ENCODE measurements at places on chromosomes 16 and 17.

DNA sequence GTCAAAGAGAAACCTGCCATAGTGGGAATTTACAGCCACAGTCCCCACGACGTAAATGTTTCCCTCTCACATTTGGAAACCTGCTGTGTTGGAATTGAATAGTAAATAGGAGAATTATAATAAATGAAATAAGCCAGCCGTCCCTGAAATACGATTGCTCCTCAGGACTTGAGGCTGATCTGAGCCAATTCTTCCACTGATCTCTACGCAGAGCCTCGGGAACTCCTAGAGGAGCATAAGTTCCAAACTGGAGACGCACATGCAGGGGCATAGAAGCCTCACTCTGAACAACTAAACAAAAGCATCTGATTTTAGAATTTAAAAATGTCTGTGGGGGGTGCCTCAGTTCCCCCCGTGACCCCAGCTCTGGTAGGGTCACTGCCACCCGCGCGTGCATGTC lies 10.2 kb upstream of the TEX19 start:
- no peak for DNase-seq

GRCh38 chr17:50676065-50676975 lies 31.4 kb downstream of the ANKRD40 start:
- DNase-seq = no peak

GRCh38 chr17:2230877-2231276 lies 72.7 kb downstream of the SMG6 start:
- DNase-seq = no peak

DNA sequence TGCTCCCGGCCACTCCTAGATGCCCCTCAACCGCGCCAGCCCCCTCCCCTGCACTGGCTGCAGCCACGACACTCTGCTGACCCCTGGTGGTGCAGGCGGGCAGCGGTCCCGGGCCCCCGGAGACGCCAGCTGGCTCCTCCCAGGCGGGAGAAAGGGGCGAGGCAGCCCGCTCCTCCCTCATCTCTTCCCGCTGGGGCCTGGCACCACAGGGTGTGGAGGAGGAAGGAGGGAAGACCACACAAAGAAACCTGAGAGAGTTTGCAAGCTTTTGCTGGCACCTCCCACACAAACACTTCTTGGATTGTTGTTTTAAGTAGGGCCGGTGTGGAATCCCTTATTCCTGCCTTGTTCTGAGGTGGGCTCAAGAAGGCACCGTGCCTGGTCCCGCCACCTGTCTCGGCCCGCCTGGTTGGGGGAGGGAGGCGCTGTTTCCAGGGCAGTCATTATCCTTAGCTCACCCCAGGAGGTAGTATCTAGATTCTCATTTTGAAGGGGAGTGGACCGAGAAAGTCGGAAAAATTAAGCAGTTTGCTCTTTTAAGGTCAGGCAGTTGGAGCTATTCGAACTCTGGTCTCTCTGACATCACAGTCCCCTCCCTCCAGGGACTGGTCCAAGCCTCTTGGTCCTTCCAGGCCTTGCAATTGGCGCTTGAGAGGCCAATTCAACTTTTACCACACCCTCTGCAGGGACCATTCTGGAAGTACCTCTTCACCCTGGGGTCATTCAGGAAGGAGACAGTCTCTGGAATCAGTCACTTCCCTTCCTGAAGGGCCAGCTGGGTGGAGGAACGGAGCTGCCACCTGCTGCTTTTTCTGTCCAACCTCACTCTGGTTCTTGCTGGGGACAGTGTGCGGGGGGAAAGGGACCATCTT lies 959 bp upstream of the ANKRD13B start:
- DNase-seq = peak; percentile 71

DNA sequence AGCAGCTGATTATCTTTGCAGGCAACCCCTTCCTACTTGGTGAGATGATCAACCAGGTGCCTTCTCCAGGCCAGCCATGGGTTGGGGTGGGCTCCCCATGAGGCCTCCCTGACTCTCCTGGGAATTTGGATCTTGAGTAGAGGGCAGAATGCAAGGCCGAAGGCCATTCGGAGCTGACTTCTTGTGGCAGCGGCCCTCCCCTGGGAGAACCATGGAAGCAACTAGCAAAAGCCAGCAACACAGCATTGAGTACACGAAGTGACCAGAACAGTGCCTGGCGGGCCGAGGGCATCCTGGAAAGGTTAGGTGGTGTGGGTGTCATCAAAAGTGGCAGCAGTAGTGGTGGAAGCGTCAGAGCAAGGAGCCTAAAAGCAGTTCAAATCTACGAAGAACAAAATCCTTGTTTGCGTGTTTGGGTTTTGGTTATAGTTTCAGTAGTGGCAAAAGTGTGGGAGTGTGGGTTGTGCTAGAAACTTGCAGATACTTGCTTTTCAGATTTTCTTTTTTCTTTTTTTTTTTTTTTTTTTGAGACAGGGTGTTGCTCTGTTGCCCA lies 2.0 kb upstream of the ALDH3A1 start:
- no peak for DNase-seq

GRCh38 chr17:77772899-77773358 lies 185.6 kb upstream of the TNRC6C start:
- no peak for DNase-seq

- peak; percentile 15 for DNase-seq
These were observed 13.7 kb upstream of the LGALS3BP start for GRCh38 chr17:78993241-78993956.

GRCh38 chr16:73106329-73107034 lies 58.6 kb upstream of the ZFHX3 start:
- no peak for DNase-seq

- no peak for DNase-seq
These were observed 1.8 kb upstream of the PLSCR3 start for GRCh38 chr17:7396147-7396546.

- no peak for DNase-seq
These were observed 2.9 kb downstream of the ZNF750 start for GRCh38 chr17:82836823-82837357.

DNA sequence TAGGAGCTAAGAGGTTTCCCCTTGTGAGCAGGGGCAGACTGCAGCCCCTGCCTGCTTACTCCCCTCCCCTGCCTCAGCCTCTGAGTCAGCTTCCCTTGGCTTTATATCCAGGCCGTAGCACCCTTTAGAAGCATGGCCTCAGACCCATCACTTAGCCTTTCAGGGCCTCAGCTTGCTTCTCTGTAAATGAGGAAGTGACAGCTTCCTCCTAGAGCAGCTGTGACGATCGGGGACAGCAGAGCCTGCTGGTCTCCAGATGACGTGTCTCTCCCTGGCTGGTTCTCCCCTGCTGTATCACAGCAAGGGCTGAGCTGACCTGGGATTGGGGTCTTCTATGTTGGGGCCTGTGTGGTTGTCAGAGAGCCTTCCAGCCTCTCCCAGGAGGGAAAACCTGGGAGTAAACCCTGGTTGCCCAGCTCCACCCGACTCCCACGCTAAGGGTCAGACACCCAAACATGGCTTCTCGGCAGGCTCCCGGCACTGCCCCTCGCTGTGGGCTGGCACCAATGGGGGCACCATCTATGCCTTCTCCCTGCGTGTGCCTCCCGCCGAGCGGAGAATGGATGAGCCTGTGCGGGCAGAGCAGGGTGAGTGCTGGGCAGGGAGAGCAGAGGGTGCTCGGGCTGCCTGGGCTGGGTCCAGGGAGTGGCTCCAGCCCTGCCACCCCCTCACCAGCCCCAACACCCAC lies 16.3 kb upstream of the MYO15B start:
- no peak for DNase-seq

GRCh38 chr16:27239906-27240655 lies 28.5 kb downstream of the NSMCE1 start:
- DNase-seq = no peak

DNA sequence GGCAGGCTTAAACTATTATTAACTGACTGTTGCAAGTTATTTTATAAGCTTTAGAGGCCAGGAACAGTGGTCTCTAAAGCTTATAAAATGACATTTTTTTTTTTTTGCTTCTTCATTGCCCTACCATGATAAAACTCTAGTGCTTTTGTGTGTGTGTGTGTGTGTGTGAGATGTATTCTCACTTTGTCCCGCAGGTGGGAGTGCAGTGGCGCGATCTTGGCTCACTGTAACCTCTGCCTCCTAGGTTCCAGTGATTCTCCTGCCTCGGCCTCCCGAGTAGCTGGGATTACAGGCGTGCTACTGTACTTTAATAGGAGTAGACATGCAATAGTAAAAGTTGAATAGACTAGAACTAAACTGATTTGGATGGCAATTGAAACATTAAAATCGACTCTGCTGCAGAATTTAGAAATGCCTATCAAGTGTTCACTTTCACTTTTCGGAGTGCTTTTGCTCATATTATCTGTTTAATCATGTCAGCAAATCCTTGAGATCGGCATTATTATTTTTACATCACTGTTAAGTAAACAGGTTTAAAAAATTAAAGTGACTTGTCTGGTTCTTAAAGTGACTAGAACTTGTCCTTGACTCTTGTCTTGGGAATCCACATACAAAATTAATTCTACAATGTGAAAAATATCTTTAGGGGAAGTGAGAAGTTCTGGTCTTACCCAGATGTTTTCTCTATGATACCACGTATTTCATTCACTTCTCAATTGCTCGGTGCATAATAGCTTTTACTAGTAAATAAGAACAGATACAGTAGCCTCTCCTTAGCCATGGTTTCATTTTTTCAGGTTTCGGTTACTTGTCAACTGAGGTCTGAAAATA lies 8.4 kb upstream of the PCTP start:
- DNase-seq = no peak

DNA sequence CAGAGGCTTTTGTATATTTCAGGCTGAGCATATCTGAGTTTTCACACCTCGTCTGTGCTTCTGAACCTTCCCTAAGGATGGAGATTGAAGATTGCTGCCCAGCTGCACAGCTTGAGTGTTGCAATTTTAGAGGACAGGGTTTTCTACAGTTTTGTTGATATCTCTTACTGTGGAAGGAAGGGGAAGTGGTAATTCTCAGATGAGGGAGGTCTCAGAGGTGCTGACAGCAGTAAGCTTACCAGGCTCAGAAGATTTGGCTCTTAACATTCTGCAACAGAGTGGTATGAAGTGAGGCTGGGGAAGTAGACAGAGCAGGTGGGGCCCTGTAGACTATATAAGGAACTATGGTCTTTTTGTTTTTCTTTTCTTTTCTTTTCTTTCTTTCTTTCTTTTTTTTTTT lies 45.8 kb upstream of the ARHGAP17 start:
- no peak for DNase-seq

DNA sequence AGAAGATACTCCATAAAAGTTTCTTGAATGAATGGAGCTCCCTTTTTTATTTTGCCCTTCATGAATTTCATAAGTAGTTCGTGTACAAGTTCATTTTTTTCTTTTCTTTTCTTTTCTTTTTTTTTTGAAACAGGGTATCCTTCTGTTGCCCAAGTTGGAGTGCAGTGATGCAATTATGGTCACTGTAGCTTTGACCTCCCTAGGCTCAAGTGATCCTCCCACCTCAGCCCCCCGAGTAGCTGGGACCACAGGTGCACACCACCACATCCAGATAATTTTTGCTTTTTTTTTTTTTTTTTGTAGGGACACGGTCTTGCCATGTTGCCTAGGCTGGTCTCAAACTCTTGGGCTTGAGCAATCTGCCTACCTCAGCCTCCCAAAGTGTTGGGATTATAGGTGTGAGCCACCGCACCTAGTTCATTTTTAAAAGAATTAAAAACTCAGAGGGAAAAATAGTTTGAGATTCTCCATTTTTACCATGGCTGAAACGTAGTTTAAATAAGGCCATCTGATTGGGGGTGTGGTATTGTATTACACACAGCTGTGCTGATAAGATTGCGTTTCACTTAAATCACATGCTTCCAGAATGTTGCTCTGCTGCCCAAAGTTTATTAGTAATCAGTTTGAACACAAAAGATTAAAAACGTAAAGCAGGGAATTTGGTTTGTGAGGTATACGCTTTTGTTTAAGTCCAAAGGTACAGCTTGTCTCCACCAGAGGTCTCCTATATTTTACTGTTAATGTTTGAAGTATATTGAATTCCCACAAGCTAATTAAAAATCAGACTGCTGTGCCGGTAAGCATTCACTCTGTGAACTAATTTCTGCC lies 154.1 kb downstream of the SOCS1 start:
- no peak for DNase-seq

- DNase-seq = no peak
These were observed 53.9 kb upstream of the CRISPLD2 start for GRCh38 chr16:84765616-84766580.

DNA sequence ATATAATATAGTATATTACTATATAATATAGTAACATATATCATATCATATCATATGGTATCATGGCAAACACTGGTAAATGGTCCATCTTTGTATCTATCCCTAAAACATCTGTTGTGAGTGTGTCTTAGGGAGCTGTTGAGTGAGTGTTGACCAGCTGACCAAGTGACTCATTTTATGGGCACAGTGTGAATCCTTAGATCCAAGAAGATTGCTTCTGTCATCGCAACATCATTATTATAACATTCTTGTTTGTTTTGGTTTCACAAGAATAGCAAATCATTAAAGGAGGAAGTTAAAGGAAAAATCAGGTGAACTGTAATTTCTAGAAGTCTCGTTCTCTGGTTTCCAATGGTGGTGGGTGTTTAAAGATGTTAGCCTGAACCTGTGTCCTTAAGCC lies 11.7 kb upstream of the MAF start:
- DNase-seq = no peak

- no peak for DNase-seq
These were observed 50.1 kb downstream of the KLHDC4 start for GRCh38 chr16:87715658-87716057.

DNA sequence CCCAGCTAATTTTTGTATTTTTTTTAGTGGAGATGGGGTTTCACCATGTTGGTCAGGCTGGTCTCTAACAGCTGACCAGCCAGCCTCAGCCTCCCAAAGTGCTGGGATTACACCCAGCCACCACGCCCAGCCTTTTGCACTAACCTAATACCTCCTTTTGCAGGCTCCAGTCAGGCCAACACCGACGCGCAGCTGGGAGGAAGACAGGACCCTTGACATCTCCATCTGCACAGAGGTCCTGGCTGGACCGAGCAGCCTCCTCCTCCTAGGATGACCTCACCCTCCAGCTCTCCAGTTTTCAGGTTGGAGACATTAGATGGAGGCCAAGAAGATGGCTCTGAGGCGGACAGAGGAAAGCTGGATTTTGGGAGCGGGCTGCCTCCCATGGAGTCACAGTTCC lies 2.0 kb downstream of the TRPV2 start:
- no peak for DNase-seq

DNA sequence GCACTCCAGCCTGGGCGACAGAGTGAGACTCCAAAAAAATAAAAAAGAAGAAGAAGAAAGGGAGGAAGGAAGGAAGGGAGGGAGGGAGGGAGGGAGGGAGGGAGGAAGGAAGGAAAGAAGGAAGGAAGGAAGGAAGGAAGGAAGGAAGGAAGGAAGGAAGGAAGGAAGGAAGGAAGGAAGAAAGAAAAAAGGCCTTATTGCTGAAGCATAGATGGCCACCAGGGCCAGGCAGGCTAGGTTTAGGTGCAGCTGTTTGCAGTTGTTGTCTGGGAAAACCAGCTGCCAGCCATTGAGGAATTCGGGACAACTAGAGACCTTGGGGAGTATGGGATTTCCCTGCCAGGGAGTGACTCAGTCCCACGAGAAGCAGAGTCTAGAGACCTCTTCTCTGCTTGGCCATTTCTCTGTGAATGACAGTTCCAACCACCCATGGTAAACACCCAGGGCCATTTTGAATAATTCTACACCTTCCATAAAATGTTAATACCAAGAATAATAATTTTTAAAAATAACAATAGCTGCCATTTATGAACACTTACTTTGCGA lies 31.0 kb downstream of the SCNN1B start:
- DNase-seq = no peak

GRCh38 chr17:3750926-3751325 lies 27.2 kb downstream of the HASPIN start:
- no peak for DNase-seq

GRCh38 chr16:79725051-79725450 lies 124.5 kb upstream of the MAF start:
- DNase-seq = no peak

- no peak for DNase-seq
These were observed 14.3 kb downstream of the JUP start for GRCh38 chr17:41772218-41772585.
